Central memory CD4-positive, alpha-beta T cell (primary cell): ENCODE measurements at places on chromosomes 1 and 21.
A peak's percentile ranks its signal among the peaks of the same experiment; 100 is the strongest.

DNA sequence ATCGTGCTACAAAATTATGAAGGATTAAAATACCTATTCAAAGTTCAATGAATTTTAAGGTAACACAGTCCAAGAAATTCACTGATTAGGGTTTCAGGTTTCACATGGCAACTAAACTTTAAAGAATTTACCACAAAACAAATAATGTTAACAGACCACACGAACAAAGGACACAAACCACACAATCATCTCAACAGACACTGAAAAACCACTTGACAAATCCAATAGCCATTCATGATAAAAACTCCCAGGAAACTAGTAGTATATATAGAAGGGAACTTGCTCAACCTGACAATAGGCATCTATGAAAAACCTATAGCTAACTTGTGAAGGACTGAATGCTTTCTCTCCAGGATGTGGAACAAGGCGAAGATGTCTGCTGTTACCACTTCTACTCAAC is 21.1 kb upstream of the SH2D5 start:
- no peak for DNase-seq

- no peak for DNase-seq
Measured at GRCh38 chr1:33768821-33769220, 95.1 kb upstream of the HMGB4 start.

DNA sequence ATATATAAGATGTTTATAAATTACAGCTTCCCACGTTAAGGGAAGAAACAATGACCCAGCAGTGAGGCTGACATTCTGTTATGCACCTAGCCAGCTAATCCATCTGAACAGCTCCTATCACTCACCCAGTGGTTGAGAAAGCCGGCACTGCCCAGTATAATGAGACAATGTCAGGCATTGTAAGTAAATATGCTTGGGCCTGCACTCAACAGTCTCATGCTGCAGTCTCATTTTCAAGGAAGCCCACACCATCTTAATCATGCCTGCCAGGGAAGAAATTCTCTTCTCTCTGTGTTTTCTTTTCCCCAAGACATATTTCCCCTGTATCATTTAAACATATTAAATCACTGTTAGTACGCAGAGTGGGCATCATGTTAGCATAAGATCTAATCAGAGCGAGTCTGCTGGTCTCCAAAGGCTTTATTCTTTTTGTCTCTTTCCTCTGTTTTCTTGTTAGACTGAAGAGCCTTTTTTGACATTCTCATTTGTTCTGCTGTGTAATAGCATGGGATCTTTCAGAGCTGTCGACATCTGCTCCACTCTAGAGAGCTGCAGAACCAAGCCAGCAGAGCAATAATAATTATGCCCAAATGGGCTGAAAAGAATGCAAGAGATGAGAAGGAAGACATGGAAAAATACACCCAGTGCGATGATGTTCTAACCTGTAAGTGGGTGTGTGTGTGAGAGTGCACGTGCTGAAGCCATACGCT is 67.6 kb upstream of the SLC22A15 start:
- no peak for DNase-seq

DNA sequence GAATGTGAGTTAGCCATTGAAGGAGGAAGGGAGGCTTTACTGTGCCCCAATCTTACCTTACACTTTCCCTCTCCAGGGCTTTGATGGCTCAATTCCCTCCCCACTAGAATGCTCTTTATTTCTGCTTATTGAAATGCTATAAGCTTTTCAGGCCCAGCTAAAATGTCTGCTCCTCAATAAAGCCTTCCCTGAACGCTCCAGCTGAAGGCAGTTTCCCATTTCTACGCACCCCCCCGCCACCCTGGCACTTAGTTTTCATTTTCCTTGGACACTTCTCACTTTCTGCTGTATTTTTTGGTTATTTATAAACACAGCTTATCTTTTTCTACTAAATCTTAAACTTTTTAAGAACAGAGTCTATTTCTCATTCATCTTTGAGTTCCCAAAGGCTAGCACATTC is 7.1 kb upstream of the TMEM167B start:
- no peak for DNase-seq

GRCh38 chr1:155043793-155044192 is 7.3 kb upstream of the ADAM15 start:
- no peak for DNase-seq

DNA sequence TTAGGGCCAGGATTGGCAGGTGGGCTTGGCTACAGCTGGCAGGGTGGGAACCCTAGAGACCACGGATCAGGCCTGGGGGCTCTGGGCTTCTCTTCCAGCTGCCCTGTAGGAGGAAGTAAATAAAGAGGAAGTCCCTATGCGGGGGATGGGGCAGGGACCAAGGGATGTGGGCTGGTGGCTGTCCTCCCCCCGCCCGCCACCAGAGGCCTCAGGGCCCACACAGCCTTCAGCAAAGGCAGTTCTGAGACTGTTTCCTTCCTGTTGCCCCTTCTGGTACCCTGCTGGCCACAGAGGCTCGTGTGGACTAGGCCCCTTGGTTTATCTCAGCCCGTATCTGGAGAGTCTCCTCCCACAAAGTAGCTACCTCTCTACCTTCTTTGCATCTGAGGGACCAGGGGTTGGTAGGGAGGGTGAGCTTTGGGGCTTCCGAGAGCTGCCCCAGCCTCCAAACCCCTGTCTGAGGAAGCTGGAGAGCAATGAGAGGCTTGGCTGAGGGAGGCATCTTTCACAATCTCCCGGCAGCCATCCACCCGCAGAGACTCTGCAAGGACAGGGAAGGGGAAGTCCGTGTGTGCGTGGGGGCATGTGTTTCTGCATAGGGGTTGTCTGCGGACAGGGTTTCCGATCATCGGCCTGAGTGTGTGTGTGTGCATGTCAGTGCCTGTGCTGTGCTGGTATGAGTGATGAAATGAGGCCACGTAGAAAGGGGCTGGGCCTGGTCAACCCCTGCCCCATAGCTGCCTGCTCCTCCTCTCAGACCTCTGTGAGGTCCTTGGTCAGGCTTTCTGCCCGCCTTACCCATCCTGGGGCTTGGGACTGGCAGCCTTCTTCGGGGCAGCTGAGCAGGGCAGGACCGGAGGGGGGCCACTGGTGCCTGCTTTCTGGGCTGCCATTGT is 12.5 kb downstream of the RPS6KA1 start:
- peak; percentile 73 for DNase-seq

DNA sequence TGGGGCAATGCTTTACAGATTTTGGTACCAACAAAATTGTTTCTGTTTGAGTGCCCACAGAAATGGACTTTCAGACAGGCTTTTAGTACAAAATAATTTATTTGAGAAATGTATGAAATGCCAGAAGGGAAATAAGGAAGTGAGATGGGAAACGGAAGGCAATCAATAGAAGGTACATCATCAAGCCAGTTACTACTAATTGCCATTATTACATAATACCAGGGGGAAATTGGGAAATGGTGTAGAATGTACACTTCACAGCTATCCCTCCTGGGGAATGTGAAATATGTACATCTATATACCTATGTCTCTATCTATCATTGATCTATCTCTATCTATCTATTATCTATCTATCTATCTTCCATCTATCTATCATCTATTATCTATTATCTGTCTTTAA is 264.6 kb upstream of the B3GALT2 start:
- no peak for DNase-seq

DNA sequence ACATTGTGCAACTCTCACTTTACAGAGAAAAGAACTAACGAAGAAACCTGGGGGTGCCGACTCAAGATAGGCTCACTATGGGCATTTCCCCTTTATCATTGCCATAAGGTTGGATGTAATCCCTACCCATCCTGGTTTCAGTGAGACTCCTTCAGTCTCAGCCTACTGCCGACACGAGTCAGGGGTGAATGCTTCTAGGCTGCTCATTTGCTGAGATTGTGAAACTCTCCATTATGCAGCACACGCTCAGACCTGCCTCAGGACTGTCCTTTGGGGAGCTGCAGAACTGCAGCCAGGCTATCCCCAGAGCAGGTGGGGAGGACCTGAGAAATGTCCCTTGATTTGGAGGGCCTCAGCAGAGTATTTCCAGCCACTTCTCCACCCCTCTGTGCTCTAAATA is 22.2 kb downstream of the TSHB start:
- DNase-seq: no peak

GRCh38 chr1:156676820-156677615 is at the start of gene NES:
Gene NES (minus strand): TSS chr1:156677407. CDS start chr1:156677264, 143 bp downstream.
- no peak for DNase-seq

DNA sequence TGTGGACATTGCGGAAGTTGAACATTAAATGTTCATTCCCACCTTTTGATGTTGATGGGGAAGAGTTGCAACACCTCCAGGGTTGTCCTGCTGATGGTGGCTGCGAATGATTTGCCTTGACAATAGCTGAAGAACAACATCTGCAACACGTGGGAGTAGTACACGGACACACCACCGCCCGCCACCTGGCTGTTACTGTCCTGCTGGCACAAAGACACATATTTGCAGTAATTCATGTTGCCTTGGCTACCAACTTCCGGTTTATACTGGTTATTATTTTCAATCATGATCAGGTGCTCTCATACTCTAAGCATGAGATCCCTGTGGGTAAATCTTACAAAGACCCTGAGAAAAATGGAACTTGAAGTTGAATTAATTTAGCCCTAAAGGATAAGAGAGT is 55.2 kb downstream of the UBR4 start:
- no peak for DNase-seq

DNA sequence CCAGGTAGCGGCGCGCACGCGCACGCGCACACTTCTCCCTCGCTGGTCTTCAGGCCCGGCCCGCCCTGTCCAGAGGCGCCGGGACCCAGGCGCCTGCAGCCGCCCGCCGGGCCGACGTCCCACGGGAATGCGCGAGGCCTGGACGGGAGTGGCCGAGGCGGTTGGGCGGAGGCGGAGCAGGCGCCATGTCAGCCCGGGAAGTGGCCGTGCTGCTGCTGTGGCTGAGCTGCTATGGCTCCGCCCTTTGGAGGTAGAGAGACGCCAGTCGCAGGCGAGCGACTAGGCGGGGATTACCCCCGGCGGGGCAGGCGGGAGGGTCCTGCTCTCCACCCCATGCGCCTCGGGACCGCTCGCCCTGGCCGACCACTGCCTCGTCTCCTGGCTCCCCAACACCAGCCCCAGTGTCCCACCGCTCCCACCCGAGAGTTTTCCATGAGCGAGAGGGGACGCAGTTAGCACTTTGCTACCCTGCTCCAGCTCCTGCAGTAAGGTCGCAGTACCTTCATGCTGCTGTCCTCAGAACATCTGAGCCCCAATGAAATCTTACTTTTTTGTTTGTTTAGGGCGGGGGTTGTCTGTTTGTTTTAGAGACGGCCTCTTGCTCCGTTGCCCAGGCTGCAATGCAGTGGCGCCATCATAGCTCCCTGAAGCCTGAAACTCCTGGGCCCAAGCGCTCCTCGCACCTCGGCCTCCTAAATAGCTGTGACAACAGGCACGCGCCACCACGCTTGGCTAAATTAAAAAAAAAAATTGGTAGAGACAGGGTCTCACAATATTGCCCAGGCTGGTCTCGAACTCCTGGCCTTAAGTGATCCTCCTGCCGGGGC is at the start of gene CATSPERE:
CATSPERE (plus strand) TSS at position 29 of the 827 bp plus-strand sequence; CDS start at position 186, 157 bp downstream.
- peak; percentile 75 for DNase-seq

DNA sequence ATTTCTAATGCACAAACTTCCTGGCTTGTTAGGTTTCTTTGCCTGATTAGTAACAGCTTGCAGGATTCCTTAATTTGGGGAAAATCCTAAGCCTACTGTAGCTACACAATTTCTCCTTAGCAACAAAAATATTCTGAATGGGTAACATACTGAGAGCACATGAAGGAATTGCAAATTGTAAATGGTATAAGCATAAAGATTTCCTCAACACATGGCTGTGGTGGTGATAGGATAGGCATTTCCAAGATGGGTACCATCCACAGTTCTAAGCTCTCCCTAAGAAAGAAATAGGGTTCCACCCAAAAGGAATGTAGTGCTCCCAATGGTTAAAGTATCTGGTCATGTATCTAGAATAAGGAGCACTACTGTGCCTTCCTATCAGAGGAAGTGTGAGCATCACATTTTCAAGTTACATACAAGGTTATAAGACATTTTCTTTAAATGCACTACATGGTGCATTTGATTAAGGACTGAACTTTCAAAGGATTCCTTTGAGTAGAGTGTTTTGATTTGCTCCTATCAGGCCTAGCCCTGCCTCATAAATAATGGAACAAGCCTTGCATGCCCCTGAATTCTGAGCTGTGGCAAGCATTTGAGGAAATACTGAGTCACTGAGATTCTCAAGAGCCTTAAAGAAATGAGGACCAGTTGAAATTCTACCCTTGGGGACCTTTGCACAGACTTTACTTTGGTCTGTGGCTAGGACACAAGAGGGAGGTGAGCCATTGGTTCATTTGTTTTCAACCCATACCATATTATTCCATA is 286.4 kb downstream of the PTBP2 start:
- no peak for DNase-seq

GRCh38 chr21:38436341-38436740 is 61.9 kb downstream of the ERG start:
- no peak for DNase-seq

- DNase-seq: no peak
Measured at GRCh38 chr1:167301355-167301754, 80.7 kb downstream of the POU2F1 start.

- peak; percentile 75 for DNase-seq
Measured at GRCh38 chr21:43775795-43776430, at the start of gene CSTB. Gene CSTB (minus strand): TSS chr21:43776308. CDS start chr21:43776269, 39 bp downstream.

DNA sequence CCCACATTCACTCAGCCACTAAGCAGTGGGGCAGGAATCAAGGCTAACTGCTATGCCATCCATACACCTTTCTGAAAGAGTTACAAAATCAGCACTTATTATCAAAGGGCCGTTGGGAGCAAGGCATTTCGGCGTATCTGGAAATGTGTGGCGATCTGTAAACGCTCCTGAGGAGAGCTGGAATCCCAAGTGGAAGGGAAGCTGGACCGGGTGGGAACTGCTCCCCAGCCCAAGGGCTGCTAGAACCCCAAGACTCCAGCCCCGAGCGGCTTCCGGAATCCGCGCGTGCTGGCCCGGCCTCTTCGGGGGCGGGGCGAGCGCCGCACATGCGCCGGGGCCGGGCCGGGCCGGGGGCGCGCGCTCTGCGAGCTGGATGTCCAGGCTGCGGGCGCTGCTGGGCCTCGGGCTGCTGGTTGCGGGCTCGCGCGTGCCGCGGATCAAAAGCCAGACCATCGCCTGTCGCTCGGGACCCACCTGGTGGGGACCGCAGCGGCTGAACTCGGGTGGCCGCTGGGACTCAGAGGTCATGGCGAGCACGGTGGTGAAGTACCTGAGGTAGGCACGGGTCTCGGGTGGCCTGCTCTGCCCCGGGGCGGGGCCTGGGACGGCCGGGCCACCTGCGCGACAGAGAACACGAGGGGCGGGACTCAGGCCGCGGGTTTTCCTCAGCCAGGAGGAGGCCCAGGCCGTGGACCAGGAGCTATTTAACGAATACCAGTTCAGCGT is at the start of gene NAXE:
NAXE (plus strand) TSS at position 345 of the 726 bp plus-strand sequence; CDS start at position 374, 29 bp downstream.
- peak; percentile 60 for DNase-seq

GRCh38 chr1:42330215-42330614 is 4.8 kb downstream of the FOXJ3 start:
- no peak for DNase-seq
